Left lung (tissue), 14 donors: ENCODE measurements at places on chromosomes 6 and 20. TPM values are rescaled to one million over a fixed set of nuclear protein-coding genes. Genes with fewer than 3 reads are reported as not detected.

LRRN4 gene
- polyA plus RNA-seq, result 1.3 TPM

GLP1R gene
- 0.80 TPM for polyA plus RNA-seq

DNA sequence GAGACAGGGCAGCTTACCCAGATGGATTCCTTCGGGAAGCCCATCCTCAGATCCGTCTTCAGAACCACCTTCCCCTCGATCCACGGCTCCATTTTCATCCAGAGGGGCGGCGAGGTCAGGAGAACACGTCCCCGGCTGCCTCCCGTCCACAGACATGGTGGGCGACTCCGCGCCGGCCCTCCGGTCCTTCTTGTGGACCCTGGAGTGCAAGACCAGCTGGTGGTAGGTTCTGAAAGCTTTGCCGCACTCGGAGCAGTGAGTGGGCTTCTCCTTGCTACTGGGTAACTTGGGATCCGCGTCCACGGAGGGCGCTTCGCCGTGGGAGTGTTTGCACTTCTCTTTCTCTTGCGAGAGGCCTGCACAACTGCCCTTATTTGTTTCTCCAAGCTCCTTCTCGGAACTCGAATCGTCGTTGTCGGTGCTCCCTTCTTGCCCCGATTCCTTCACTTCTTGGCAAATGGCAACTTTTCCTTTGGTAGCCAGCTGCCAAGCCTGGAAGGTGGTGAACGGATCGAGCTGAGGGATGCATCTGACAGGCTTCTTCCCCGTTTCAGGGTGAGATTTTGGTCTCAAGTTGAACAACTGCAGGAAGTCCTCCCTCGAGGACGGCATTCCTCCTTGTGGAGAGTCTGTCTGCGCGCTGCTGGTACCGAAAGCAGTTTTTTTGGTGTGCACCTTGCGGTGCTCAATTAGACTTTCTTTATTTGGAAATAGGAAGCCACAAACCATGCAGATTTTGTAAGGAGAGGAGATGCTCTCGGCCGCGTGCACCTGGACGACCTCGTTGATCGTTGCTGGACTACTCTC is 12.0 kb downstream of the ZNF217 start:
- DNase-seq, result no peak

DNA sequence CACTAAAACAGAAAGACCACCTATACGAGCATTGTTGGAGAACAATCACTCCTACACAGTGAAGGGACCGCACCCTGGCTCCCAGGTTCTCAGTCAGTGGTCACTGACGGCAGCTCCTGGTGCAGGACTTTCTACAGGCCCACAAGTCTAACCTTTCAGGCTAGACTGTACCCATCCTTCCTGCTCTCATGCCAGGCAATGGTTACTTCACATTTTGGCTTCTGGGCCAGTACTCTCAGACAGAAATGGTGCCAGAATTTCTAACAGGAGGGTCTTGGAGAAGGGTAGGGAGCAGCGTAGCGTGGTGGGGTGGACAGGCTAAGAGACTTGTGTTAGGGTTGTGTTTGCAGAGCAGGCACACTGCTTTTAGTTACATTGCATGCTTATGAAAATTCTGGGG is 12.1 kb downstream of the TOMM34 start:
- no peak for DNase-seq

CRISP3 gene
- 0.29 TPM for polyA plus RNA-seq

DNA sequence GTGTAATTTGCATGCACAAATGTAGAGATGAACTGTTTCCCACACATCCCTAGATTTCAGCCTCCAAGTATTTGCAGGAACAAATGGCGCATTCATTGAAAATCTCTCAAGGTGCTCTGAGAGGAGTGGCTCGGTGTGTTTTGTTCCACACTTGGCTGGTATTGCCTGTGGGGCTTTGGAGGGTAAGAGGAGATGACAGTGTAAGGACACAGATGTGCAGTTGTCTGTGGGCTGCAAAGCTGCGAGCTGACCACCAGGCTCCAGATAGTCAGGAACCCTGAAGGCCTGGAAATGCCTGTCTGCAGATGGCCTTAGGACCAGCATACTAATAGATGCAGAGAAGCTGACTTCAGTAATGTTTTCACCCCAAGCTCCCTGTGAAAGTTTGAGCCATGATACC is 57.7 kb upstream of the PBOV1 start:
- no peak for DNase-seq

- peak; percentile 35 for DNase-seq
These were observed 82.6 kb downstream of the CDC5L start for GRCh38 chr6:44470115-44470464.
